ENCODE measurements at places on chromosomes 11 and 22. TPM values are rescaled to one million over a fixed set of nuclear protein-coding genes. Genes with fewer than 3 reads are reported as not detected.

DNA sequence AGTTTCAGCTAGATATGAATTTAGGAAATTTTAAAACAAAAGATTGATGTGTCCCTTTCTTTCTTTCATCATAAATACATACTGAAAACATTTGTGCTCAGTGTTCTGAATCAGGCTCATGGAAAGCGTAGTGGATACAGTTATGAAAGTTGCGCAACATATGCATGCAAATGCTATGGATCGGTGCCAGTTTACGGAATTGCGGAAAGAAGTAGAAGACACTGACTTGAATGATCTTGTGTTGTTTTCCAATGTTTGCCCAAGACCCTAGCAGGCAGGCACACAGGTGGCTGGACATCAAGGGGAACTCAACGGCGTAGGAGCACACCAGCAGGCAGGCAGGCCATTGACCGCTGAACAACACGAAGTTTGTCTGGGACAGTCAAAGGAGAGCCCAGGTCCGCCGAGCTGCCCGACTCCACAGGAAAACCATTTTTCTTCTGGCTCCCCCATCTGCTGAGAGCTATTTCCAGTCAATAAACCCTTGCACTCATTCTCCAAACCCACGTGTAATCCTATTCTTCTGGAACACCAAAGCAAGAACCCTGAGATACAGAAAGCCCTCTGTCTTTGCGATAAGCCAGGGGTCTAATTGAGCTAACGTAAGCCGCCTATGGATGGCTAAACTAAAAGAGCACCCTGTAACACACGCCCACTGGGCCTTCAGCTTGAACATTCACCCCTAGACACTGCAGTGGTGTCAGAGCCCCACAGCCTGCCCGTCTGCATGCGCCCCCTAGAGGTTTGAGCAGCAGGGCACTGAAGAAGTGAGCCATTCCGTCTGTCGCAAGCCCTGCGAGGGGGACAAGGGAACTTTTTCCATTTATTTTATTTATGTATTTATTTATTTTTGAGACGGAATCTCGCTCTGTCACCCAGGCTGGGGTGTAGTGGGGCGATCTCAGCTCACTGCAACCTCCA, 7.4 kb upstream of the BIRC3 start:
- no peaks in the 10 kb centered on the region for H3K36me3 ChIP-seq
- peaks cover under 1% of the 10 kb centered on the region for H3K4me1 ChIP-seq
- no peak overlapping the region for H3K4me3 ChIP-seq
- H3K27ac ChIP-seq: no peak overlapping the region
- no peak for DNase-seq

GRCh38 chr22:29205594-29206371, at the start of gene EMID1:
TSS of gene EMID1 (plus strand) at chr22:29205896. CDS start at chr22:29206039, 143 bp downstream.
- peak within 1 kb of the TSS; percentile 92 for H3K4me3 ChIP-seq
- no peaks in the 10 kb centered on the region for H3K36me3 ChIP-seq
- peaks cover 3% of the 10 kb centered on the region for H3K27me3 ChIP-seq
- H3K4me1 ChIP-seq: peaks cover 28% of the 10 kb centered on the region

SLC22A25 gene
- total RNA-seq: not detected

DSCAML1 gene
- 3.8 TPM for total RNA-seq
